ENCODE measurements at places on chromosomes 7 and 10.

GRCh38 chr10:75773813-75774782, 342.7 kb downstream of the LRMDA start:
- DNase-seq, result no peak

- DNase-seq, result no peak
Measured at GRCh38 chr7:152947686-152948085, 188.1 kb downstream of the ACTR3B start.

- no peak for DNase-seq
Measured at GRCh38 chr10:75350791-75351190, 50.8 kb downstream of the ZNF503 start.

DNA sequence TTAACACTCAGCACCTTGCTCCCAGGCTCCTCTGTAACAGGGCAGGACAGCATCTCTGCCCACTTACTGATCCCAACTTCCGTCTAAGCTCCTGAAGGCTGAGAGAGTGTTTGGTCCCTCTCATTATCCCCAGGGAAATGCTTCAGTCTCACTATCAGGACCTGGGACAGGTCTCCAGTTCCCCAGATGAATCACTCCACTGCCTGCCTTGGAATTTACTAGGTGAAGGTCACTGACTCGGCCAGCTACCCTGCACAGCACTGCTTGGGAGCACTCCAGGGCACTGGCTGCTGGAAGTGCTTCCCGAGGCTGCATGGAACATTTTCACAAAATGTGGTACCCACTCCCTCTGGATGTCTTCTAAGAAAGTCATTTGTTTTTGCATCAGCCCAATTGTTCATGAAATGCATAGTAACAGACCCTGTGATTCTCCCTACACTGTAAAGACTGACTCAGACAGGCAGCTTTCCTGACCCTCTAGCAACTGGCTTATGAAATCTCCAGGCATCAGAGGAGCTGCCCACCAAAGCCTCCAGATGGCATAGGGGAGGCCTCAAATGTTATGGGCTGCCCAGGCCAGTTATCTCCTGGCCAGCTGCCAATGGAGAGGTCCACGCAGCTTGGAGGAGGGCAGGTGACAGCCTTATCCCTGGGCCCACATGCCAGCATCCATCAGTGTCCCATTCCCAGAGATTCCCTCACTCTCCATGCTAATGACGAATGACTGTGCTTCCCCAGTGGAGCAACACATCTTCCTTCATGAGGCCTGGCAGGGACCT, 89.1 kb downstream of the GFRA1 start:
- no peak for DNase-seq

DNA sequence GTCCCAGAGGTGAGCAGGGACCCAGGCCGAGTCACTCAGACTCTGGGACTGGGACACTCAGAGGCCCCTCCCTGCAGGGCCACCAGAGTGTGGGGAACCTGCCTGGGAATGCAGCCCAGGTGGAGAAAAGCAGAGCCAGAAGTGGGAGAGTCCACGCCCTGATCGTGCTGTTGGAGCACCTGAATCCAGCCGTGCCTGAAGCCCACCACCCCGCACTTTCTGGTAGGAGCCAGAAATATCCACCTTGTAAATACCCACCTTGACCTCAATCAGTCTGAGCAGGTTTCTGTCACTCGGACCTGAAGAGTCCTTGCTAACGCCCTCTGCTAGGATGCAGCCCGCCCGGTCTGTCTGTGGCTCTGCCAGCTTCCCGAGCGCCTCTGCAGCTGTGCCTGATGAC, 86.7 kb downstream of the PDGFA start:
- DNase-seq, result no peak

DNA sequence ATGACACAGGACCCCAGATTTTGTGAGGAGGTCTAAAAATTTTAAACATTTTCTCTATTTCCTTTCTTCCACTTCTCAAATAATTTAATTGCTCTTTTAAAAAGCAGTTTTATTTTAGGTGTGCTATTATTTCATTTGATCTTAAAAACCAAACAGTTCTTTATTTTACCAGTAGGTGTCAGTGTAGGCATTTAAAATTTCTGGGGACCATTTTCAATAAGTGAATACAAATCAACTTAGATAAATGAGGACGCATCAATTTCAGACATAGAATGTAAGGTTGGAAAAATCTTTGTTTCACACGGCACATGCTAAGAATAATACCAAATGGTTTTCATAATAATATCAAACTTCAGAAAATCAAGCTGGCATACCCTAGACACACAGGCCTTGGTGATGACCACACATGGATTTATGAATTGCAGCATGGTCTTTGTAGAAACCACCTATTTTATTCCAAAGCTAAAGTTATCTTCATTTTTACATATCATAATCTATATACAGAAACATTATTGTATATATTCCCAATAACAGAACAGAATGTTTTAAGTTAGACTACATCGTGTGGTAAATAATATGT, 127.6 kb upstream of the SLC26A5 start:
- DNase-seq, result no peak

DNA sequence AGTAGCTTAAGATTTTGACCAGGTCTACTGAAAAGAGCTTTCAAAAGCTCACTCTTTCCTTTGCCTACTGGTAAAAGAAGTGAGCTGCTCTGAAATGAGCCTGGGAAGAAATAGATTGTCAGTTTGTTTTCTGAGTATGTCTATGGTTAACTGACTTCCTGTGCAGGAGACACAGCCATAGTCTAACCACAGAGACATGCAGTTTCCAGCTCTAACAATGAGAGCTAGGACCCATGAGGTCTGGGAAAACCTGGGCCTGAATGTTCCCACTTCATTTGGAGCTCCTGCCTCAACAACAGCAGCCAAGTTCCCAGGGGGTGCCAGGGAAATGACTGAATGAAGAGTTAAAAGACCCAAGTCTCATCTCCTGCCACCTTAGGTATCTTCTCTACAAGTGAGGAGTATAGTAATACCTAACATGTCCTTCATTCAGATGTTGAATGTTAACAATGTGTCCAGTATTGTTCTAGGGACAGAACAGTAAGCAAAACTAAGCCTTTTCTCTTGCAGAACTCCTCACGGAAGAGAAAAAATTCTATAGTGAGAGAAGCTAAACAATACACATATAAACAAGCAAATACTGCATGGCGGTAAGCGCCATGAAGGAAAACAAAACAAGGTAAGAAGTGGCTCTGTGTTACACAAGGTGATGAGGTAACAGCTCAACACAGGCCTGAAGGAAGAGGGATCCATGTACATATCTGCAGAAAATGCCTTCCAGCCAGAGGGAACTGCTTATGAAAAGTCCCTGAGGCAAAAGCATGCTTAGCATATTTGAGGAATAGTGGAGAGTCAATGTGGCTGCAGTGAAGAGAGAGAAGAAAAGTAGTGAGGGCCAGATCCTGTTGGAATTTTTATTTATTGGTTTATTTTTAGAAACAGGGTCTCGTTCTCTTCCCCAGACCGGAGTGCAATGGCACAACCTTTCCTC, 26.4 kb upstream of the ANKRD1 start:
- DNase-seq, result no peak

DNA sequence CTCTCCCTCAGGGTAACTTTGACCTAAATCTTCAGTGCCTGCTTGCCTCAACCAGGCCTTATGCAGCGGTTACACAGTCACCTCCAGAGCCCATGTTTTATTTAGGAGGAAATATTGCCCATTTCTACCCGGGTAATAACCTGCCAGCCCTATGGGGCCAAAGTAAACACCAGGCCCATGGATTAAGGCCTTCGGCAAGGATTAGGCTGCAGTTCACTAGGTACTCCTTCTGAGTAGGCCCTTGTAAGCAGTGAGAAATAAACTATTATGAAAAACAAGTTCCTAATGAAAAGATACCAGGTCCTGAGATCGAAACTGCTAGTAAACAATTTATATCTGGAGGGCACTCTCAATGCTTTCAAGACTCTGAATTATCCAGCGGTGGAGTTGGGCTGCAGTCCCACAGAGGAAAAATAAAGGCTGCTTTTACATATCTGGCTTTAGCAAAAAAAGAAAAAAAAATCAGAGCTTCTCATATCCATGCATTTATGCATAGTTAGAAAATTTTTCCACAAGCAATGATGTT, 3.7 kb upstream of the HOXA10 start:
- DNase-seq, result no peak

GRCh38 chr10:97714401-97715258, 1.1 kb downstream of the MARVELD1 start:
- DNase-seq, result no peak

DNA sequence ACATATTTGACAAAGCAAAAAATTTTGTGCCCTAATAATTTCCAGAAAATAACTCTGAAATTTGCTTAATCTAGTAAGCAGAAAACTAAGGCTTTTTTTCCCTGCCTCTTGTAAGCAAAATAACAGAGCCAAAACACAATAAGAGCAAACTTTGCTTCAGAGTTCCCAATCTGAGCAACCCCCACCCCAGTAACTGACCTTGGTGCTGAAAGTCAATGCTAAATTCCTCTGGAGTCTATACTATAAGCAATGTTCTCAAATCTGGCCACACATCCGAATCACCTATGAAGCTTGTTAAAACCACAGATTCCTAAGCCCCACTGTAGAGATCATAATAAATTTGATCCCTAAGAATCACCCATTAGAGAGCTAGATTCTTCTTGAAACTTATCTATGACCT, 150.5 kb downstream of the ELAPOR2 start:
- no peak for DNase-seq

DNA sequence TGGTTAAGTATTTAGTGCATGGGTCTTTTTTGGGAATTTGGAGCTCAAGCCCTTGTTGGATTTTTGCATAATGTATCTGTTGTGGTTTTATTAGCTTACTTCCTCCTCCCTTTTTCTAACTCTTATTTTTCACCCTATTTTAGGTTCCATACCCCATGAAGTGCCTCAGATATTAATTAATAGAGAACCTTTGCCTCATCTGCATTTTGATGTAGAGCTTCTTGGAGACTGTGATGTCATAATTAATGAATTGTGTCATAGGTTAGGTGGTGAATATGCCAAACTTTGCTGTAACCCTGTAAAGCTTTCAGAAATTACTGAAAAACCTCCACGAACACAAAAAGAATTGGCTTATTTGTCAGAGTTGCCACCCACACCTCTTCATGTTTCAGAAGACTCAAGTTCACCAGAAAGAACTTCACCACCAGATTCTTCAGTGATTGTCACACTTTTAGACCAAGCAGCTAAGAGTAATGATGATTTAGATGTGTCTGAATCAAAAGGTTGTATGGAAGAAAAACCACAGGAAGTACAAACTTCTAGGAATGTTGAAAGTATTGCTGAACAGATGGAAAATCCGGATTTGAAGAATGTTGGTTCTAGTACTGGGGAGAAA, 28.0 kb downstream of the SIRT1 start:
- no peak for DNase-seq

DNA sequence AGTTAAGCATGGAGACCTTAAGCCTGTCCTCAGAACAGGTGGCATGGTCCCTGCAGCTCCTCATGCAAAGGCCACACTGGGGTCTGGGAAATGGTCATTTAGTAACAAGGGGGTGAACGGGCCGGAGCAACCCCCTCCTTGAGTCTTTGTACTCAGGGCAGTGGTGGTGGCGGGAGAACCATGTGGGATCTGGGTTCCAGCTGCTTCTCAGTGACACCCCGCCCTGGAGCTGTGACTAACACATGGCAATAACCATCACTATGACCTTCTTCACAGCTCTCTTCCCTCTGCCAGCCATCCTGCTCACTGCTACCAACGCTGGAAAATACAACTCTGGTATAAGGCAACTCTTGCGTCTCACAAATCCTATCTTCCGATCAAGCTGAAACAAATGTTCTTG, 203.4 kb upstream of the FRMD4A start:
- no peak for DNase-seq

DNA sequence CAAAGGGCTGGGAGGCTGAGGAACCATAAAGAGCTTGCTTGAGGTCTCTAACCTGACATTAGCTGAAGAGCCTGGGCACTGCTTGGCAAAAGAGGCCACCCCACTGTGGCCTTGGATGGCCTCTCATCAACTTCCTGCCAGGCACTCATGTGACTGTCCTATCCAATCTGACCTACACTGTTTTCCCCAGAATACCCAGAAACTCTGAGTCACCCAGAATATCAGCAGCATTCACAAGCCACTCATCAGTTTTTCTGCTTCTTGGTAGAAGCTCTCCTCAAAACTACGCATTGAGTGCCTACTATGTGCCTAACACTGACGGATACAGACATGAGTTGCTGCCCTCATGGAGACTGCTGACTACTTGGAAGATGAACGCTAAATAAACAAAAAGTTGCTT, 4.1 kb upstream of the NT5C2 start:
- DNase-seq, result no peak

GRCh38 chr10:34216348-34216945, 598.6 kb downstream of the PARD3 start:
- no peak for DNase-seq

DNA sequence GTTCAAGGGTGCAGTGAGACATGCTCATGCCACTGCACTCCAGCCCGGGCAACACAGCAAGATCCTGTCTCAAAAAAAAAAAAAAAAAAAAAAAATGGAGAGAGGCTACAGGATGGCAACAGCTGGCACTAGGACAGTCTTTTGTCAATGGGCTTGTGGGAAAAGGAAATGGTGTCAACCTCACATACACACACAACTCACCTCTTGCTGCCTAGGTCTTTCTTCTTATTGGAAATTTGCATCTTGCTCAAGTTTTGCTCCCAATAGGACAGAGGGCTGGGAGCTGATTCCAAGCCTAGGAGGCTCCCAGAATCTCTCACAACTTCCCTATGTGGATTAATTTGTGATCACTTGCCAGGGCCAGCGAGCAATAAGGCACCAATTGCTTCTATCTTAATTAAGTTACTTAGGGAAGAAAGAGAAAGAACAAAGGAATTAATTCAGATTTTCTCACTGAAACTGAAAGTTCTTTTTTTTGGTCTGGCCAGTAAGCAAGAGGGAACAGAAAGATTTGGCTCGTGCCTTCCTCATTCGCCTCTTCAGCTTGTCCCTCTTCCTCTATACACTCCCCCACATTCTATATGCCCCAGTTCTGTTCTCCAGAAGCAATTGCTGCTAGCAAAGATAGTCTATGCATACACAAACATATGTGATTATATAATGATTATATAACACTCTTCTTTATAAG, 33.8 kb downstream of the MAP3K8 start:
- DNase-seq, result no peak

DNA sequence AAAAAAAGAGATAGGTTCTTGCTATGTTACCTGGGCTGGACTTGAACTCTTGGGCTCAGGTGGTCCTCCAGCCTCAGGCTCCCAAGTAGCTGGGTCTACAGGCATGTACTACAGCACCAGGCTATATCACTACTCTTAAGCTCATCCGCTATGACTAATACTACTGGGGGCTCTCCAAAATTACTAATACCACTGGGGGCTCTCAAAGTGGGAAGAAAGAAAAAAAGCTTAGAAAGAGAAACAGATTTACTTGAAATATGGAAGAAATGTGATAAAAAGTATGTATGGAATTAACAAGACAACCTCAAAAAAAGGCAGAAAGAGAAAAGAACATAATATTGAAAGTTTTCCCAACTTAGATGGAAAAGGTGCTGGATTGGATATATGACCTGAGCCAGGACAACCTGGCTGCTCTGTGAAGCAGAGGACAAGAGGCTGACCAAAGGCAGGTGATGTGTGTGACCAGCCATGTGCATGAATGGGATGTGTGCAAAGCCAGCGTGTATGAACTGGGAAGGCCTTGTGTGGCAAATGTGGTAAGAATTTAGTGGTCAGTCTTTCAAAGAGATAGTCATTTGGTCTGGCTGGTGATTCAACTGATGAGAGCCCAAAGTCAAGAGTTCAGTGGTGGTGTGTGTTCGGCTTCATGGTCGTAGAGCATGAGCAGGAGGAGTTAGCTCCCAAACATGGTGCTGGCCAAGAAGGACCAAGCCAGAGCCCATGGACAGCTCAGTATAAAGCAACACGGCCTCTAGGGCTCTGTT, 232.4 kb upstream of the KLF14 start:
- DNase-seq, result no peak

Data from stimulated activated CD8-positive, alpha-beta memory T cell treated with anti-CD3 and anti-CD28 coated beads, Interleukin-7, amount 100 ng/mL, for 1 hour (primary cell).